ENCODE measurements at places on chromosomes 2 and 18. TPM values are rescaled to one million over a fixed set of nuclear protein-coding genes. Genes with fewer than 3 reads are reported as not detected.

BBS5 gene
- total RNA-seq: 9.0 TPM

PROKR1 gene
- total RNA-seq: 0.16 TPM

TNS1 gene
- 11.3 TPM for total RNA-seq

THOC1 gene
- 77.9 TPM for total RNA-seq

ACKR3 gene
- total RNA-seq: 24.5 TPM

SPC25 gene
- total RNA-seq: 39.3 TPM

C2orf49 gene
- total RNA-seq: 19.9 TPM

DNA sequence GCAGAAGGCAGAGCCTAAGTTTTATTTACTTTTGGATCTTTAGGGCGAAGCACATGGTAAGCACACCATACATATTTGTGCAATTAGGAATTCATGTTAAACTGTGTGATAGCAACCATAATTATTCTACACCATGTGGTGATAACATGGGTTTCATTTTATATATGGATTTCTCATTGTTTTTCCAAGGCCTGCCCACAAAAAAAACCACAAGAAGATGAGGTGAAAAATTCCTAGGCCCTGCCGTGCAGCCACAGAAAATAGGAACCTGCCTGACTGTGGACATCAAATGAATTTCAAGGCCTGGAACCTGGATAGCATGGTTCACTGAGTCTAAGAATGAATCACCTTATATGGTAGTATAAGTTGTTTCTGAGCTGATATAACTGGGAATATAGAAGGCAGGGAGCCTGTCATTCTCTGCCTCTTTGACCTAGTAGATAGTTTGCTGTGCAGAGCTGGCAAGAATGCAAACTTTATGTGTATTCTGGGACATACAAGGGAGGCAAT lies 22.4 kb upstream of the SSB start:
- H3K27me3 ChIP-seq: no peaks in the 10 kb centered on the region
- DNase-seq: no peak
- H3K36me3 ChIP-seq: peaks cover 8% of the 10 kb centered on the region
- H3K4me3 ChIP-seq: no peak overlapping the region
- H3K27ac ChIP-seq: no peak overlapping the region

GRCh38 chr2:64440843-64441242 lies 13.1 kb upstream of the LGALSL start:
- no peaks in the 10 kb centered on the region for H3K36me3 ChIP-seq
- DNase-seq: no peak
- H3K4me3 ChIP-seq: no peak overlapping the region
- H3K4me1 ChIP-seq: peaks cover 9% of the 10 kb centered on the region
- H3K27ac ChIP-seq: no peak overlapping the region

GRCh38 chr2:231270221-231271114 lies 72.0 kb downstream of the ARMC9 start:
- no peak overlapping the region for H3K4me3 ChIP-seq
- no peak for DNase-seq

DNA sequence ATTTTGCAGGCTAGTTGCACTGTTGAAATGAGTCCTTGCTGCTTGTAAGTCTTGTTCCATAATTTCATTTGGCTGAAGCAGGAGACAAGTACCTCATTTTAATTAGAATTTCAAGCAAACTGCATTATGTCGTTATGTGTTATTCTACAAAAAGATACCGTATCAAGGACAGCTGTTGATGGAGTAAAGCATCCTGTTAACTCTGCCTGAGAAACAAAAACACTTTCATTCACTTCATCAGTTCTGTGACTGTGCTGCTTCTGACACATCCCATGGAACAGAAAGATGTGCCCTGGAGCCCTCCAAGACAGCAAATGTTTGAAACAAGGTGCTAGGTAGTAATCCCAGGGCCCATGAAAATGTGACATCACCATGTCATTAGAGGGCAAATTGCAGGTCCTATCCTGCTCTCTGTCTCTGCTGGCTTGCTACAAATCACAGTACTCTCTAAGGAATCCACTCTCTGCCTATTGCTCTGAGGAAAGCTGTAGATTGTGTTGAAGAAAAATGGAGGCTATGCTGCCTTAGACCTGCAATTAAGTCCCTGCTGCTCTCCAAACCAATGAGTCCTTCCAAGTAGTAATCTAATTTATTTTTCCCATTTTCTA lies 209.7 kb upstream of the PARD3B start:
- H3K4me3 ChIP-seq: no peak overlapping the region
- H3K36me3 ChIP-seq: no peaks in the 10 kb centered on the region
- H3K27ac ChIP-seq: no peak overlapping the region
- H3K4me1 ChIP-seq: peaks cover 10% of the 10 kb centered on the region
- no peaks in the 10 kb centered on the region for H3K27me3 ChIP-seq

GRCh38 chr18:46591783-46592391 lies 65.1 kb downstream of the LOXHD1 start:
- no peaks in the 10 kb centered on the region for H3K4me1 ChIP-seq
- peaks cover 2% of the 10 kb centered on the region for H3K27me3 ChIP-seq
- H3K4me3 ChIP-seq: no peak overlapping the region
- no peak overlapping the region for H3K27ac ChIP-seq

DNA sequence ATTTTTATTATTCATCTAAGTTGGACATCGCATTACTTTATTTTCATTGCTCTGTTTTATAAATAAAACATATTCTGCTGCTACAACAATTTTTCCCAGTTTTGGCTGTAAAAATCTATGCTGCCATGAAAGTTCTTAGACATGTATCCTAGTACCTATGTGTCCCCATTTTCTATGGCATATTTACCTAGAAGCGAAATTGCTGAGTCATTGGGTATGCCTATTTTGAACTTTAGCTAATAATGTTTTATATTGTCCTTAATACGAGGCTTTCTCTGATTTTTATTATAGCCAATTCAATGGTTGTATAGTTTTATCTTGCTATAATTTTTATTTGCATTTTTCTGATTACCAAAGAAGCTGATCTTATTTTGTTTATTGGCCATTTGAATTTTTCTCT lies 110.5 kb upstream of the DPP10 start:
- DNase-seq: no peak
- H3K4me1 ChIP-seq: no peaks in the 10 kb centered on the region
- H3K36me3 ChIP-seq: no peaks in the 10 kb centered on the region

DNA sequence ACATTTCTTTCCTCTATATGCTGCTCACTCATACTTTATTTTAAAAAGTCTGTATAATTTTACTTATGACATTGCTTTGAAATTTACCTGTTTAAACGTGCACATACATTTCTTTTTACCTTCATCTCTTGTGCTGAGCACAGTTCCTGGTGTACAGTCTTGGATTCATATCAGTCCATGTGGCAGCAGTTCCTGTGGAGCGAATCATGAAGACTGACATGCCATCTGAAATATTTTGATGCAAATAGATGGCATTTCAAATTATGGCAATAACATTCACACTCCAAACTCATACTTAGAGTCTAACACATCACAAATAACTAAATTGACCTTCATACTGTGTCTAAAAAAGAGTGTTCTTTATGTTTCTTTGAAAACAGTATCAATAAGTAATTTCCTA lies 90.3 kb upstream of the CDH2 start:
- no peak for DNase-seq
- H3K4me3 ChIP-seq: no peak overlapping the region
- H3K36me3 ChIP-seq: no peaks in the 10 kb centered on the region

DNA sequence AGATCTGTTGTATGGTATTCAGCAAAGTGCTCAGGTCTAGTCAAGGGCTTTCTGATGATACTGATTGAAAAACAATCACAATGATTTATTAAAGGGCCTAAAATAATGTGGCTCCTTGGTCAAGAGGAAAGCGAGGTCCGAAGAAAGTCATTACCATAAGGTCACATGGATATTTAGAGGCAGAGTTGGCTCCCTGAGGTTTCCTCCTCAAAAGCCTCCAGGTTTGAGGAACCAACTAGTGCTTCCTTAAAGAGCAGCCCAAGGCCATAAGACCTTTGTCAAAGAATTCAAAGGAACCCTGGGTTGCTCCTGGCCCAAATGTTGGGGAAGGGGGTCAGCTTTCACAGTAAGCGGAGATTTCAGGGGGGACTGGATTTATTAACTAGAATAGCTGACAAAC lies 280.7 kb upstream of the ATP5MC3 start:
- no peak overlapping the region for H3K27ac ChIP-seq
- H3K36me3 ChIP-seq: peaks cover 7% of the 10 kb centered on the region
- H3K4me1 ChIP-seq: peaks cover 7% of the 10 kb centered on the region
- no peak for DNase-seq
- no peak overlapping the region for H3K4me3 ChIP-seq

GRCh38 chr2:107088156-107088555 lies 202.2 kb upstream of the ST6GAL2 start:
- no peaks in the 10 kb centered on the region for H3K4me1 ChIP-seq
- H3K27me3 ChIP-seq: no peaks in the 10 kb centered on the region
- H3K4me3 ChIP-seq: no peak overlapping the region
- no peaks in the 10 kb centered on the region for H3K36me3 ChIP-seq
- no peak overlapping the region for H3K27ac ChIP-seq

DNA sequence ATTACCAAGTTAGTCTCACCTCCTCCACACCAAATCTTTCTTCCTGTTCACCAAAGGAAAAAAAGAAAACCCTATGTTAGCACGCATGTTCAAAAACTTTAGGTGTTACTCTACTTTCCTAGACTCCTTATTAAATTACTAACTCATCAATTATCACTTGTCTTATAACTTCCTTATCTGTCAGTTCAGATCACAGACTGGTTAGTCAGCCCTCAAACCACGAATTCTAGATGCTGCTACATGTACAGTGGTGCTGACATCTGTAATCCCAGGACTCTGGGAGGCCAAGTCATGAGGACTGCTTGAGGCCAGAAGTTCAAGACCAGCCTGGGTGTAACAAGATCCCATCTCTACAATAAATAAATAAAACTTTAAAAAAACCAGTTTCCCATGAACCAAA lies 3.5 kb downstream of the YWHAQ start:
- H3K27ac ChIP-seq: peak overlapping the region; percentile 55
- H3K4me3 ChIP-seq: peak overlapping the region; percentile 99
- DNase-seq: no peak
- H3K4me1 ChIP-seq: peaks cover 69% of the 10 kb centered on the region

DNA sequence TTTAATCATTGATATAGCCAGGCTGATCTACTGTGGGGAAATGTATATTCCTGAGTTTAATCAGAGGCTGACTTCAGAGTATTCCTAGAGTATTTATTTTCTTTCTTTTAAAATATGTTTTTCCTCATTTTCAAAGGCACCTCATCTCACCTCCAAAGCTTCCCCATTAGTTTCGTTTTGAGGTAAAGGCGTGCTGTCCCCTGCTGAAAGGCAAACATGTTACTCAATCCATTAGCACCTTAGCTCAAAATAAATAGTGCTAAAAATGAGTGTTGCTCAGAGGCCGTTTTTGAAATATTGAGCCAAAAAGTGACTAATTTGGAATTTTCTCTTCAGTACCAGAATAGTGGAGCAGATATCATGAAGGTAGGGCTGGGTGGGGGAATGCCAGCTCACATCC lies 386.2 kb downstream of the SOX11 start:
- H3K27me3 ChIP-seq: no peaks in the 10 kb centered on the region
- H3K36me3 ChIP-seq: no peaks in the 10 kb centered on the region
- no peak overlapping the region for H3K27ac ChIP-seq
- no peak overlapping the region for H3K4me3 ChIP-seq
- H3K4me1 ChIP-seq: peaks cover 90% of the 10 kb centered on the region

- H3K4me3 ChIP-seq: peak overlapping the region; percentile 94
- no peaks in the 10 kb centered on the region for H3K27me3 ChIP-seq
- H3K27ac ChIP-seq: no peak overlapping the region
- no peak for DNase-seq
- peaks cover 14% of the 10 kb centered on the region for H3K36me3 ChIP-seq
- H3K4me1 ChIP-seq: peaks cover 26% of the 10 kb centered on the region
Measured at GRCh38 chr18:63365876-63366212, 1.2 kb downstream of the KDSR start.

DNA sequence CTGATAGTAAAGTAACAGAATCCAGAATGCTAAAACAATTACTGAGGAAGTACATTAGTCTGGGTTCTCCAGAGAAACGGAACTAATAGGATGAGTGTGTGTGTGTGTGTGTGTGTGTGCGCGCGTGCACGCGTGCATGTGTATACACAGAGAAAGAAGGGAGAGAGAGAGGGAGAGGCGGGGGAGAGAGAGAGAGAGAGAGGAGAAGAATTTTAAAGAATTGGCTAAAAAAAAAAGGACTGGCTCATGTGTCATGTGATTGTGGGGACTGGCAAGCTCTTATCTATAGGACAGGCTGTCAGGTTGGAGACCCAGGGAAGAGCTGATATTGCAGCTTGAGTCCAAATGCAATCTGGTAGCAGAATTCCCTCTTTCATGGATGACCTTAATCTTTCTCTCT lies 976.2 kb upstream of the CDH2 start:
- no peaks in the 10 kb centered on the region for H3K27me3 ChIP-seq
- no peak overlapping the region for H3K27ac ChIP-seq
- H3K4me1 ChIP-seq: peaks cover 16% of the 10 kb centered on the region
- H3K36me3 ChIP-seq: no peaks in the 10 kb centered on the region

DNA sequence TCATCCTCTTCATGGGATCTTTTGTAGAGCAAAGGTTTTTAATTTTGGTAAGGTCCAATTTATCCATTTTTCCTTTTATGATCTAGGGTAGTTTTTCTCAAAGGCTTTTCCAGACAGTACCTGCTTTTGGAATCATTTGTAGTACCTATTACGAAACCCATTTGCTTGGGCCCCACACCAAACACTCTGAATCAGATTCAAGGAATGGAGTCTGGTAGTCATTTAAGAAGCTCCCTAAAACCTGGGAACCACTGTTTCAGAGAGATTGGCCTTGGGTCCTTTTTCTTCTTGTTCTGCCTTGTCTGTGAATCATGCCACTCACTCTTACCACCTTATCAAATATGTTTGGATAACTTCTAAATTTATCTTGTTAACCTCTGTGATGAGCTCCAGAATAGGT lies 40.3 kb downstream of the OSBPL6 start:
- H3K27ac ChIP-seq: no peak overlapping the region
- H3K36me3 ChIP-seq: no peaks in the 10 kb centered on the region
- no peaks in the 10 kb centered on the region for H3K27me3 ChIP-seq
- no peak for DNase-seq

- no peaks in the 10 kb centered on the region for H3K36me3 ChIP-seq
- DNase-seq: no peak
- H3K4me3 ChIP-seq: no peak overlapping the region
- no peak overlapping the region for H3K27ac ChIP-seq
- no peaks in the 10 kb centered on the region for H3K4me1 ChIP-seq
Measured at GRCh38 chr2:136151021-136151971, 33.3 kb upstream of the CXCR4 start.

GRCh38 chr18:12296457-12296856 lies 11.6 kb upstream of the TUBB6 start:
- no peaks in the 10 kb centered on the region for H3K4me1 ChIP-seq
- H3K27me3 ChIP-seq: peaks cover 6% of the 10 kb centered on the region
- no peaks in the 10 kb centered on the region for H3K36me3 ChIP-seq

DNA sequence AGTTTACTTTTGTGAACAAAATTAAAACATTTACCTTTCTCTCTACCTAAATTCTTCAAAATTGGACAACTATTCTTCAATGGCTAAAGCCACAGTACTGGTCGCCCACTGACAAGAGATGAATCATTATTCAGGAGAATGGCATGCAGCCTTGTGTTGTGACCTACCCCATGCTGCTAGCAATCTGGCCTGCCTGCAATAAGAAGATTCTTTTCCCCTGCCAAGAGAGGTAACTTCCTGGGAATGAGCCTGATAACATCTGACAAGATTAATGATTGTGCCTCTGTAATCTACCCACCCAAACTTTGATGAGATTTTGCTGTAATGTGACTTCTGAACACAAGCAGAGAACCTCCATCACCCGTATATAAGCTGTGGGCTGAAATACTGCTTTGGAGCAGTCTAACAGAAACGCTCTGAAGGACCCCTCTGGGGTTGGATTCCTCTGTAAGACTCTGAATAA lies 47.0 kb upstream of the ST3GAL5 start:
- no peaks in the 10 kb centered on the region for H3K27me3 ChIP-seq
- H3K4me3 ChIP-seq: no peak overlapping the region
- no peak for DNase-seq
- peaks cover 25% of the 10 kb centered on the region for H3K4me1 ChIP-seq

Data from neural crest cell (in vitro differentiated cells).